Smooth muscle cell of the brain vasculature (primary cell): ENCODE measurements at places on chromosomes 1 and 21.

- no peak for DNase-seq
Measured at GRCh38 chr1:26094076-26094669, 17.5 kb upstream of the PDIK1L start.

GRCh38 chr1:159925719-159926078, 392 bp upstream of the TAGLN2 start:
- no peak for DNase-seq

GRCh38 chr1:156365754-156366153, 3.3 kb upstream of the RHBG start:
- DNase-seq, result no peak

- DNase-seq, result no peak
Measured at GRCh38 chr21:45262041-45262581, 25.6 kb downstream of the POFUT2 start.

DNA sequence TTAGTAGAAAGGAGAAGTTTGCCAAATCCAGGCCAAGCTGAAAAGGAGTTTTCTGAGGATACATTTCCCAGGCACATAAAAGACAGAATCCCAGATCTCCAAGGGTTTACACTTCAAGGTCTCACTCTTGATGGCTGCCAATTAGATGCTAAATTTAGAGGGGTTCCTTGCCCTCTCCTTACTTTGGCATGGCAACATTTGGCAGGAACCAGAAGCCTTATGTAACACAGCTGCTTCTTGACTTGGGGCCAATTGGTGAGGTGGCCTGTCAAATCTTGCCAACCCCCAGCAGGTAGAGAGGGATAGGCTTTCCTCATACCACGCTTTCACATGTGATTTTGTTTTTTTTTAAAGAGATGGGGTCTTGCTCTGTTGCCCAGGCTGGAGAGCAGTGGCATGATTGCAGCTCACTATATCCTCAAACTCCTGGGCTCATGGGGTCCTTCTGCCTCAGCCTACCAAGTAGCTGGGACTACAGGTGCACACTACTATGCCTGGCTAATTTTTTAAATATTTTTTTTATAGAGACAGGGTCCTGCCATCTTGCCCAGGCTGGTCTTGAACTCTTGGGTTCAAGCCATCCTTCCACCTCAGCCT, 25.2 kb upstream of the NKAIN1 start:
- no peak for DNase-seq

GRCh38 chr1:107549152-107549810, 408.4 kb downstream of the NTNG1 start:
- DNase-seq, result no peak

DNA sequence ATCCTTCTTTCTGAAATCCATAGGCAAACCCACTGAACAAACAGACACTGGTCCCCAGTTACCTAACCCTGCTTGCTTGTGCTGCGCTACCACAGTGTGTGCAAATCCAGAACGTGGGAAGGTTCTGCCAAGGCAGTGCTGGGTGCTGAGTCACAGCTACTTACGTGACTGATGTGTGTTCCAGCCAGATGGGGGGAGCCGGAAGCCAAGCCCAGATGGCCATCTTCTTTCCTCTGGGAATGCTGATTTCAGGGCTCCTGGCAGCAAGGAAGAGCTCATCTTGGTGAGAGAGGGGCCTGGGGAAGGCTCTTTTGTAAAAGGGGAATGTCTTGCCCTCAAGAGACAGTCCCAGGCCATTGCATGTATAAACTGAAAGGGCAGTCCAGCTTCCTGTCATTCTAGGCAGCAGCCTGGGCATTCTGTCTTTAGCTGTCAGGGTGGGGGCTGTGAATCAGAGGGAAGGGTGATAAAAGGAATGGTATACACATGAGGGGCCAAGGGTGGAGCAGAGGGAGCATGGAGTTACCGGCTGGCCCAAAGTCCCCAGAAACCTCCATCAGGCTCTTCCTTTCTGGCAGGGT, 54.1 kb downstream of the CD46 start:
- peak; percentile 55 for DNase-seq

GRCh38 chr1:172429331-172430127, 9.0 kb downstream of the C1orf105 start:
- peak; percentile 55 for DNase-seq

DNA sequence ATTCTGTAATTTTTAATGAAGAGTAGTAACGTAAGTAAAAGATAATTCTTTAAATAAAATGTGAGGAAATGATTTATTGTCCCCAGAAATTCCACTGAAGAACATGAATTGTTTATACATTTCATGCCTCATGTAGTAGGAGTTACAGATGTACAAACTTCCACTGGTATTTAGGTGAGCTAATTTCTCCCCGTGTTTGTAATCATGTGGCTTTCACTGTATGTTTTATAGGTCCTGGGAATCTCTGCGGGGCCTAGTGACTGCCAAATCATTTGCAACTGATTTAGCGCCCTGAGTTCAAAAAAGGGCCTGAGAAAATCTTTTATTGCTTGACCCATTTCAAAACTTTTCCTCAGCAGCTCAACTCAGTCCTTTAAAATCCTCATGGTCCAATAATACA, 30.5 kb upstream of the FASLG start:
- DNase-seq, result no peak

DNA sequence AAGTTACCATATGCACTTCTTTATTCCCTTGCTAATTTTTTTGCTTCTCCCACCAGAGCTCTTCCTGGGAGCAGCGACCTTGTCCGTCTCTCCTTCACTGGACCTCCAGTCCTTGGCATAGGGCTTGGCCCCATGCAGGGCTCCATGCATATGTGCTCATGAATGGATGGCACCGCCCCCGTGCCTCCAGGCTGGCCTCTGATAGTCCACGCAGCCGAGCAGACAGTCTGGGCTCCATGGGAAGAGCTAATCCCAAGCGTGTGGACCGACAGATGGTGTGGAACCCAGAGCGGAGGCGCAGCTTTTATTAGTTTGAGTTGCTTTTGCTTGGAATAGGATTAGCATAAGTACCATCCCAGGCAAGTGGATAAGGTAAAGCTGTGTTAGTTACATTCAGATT, 41.8 kb downstream of the CDCP2 start:
- no peak for DNase-seq

- no peak for DNase-seq
Measured at GRCh38 chr21:40803101-40803500, 43.9 kb downstream of the DSCAM start.

- DNase-seq, result no peak
Measured at GRCh38 chr1:158037866-158038359, 44.5 kb downstream of the KIRREL1 start.

DNA sequence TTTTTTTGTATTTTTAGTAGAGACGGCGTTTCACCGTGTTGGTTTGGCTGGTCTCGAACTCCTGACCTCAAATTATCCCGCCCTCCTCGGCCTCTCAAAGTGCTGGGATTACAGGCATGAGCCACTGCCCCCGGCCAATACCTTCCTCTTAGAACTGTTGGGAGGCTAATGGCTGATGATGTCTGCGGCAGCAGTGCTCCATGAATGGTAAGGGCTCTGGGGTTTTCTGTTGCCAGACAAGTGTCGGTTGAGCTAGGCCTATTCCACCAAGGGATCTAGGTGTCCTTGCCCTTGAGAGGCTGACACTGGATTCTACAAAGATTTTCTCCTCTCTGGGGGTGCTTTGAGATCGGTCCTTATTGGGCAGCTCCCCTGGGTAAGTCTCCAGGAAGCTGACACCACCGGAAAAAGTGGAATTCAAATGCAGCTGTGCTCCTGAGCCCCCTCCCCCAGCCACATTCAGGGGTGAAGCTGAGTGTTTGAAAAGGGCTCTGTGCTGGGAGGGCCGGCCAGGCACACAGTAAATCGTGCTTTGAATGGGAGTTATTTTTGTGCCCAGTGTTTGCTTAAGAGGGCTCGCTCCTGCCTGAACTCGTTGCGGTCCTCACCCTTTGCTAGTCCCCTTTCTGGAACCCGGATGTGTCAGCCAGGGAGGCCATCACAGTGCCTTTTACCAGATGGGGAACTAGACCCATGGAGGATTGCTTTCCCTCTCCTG, 5.2 kb downstream of the SOX13 start:
- no peak for DNase-seq

DNA sequence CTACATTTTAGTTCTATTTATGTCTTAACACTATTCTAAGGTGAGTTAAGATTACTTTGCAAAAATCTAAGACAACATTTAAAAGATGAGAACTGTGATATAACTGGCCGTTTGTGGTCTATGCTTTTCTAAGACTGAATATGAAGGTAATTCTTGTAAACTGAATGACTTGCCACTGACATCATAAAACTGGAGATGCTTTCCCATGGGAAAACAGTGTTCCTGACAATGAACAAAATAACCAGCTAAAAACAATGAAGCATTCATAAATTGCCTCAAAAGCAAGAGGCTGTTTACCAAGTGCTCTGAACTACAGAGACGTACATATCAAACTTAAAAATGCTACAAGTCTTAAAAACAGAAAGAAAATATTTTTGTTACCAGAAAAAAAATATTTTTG, 54.7 kb downstream of the APP start:
- no peak for DNase-seq

GRCh38 chr1:78690516-78690915, 40.9 kb downstream of the IFI44 start:
- DNase-seq, result no peak

DNA sequence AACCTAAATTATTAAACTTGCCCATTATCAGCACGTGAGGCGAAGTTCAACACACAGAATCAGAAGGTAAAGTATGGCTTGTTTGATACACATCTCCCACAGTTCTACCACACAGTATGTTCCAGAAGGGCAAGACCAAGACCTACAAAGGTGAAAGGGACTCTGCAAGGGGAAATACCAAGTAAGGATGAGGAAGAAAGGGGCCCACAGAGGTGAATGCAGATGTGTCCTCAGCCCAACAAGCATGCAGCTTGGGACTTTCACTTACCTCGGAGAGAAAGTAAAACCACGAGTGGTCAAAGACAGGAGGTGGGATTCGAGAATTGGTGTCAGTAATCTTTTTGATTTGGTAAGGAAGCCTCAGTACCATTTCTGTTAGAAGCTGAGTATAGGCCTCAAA, 85.8 kb downstream of the UBR4 start:
- no peak for DNase-seq

GRCh38 chr1:208279826-208280588, 35.8 kb upstream of the PLXNA2 start:
- no peak for DNase-seq

DNA sequence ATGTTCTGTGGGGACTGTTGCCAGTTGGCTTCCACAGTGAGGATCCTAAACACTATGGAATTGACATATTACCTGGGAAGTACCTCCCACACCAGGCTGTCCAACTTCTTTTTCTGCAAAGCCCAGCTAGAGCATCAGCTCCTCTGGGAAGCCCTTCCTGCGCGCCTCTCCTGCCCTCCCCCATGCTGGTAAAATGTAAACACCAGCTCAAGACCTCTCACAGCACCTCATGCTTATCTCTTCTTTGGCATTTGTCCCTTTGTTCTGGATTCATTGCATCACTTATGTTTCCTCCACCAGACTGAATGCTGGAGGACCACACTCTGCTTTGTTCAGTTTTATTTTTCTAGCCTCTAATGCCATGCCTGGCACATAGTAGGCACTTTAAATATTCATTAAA, 172.1 kb downstream of the HHAT start:
- DNase-seq, result no peak

DNA sequence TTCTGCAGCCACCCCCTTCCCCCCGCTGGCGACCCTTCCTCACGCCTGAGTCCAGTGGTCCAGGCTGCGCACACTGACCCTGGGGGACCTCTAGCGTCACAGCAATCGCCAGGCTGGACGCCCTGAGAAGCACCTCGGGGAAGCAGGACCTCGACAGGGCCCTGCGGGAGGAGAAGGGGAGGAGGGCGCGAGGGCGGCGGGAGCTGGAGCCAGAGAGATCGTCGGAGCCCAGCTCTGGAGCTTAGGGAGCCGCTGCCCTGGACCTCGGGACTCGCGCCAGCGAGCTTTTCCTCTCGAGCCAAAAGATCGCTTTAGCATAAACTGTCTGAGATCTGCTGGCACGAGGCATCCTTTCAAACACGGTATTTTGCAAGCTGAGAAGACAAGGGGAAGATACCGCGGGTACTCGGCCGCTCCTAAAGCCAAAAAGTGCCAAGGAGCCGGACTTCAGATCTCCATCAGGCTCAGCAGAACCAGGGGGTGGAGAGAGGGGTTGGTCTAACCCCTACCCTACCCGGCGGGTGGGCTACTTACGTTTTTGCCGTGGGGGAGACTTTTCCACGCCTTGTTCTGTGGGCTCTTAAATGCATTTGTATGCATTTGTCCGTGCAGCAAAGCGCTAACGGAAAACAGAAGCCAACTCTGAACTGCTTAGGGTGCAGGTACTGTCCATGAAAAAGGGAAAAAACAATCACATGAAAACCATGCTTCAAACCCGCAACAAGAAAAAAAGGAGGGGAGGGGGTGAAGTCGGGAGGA, 586 bp downstream of the COL24A1 start:
- no peak for DNase-seq

DNA sequence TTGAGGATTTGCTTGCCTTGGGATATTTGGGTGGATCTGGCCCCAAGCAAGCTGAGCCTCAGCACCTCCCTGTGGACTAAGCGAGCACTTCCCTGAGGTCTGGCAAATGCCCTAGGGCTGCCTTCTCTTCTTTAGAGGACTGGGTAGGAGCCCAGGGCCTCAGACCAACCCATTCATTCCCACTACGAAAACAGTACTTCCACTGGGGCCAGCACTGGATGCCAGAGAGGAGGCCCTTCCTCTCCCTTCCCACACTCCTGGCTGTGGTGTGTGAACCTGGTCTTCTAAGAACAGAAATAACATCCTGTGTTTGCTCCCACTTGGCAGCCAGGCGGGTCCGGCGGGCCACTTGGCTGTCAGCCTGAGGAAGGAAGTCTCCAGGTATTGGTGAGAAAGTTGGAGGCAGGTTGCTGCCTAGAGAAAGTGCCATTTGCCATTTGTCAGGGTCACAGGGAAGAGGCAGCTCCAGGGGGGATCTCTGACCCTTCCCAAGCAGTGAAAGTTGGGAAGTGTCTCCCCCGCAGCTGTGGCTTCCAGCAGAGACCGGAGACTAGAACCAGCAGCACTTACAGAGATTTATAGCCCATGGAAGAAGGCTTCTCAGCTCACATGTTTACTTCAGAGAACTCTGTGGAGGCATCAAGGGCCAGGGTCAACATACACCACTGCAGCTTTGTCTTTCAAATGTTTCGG, 323.5 kb downstream of the SIPA1L2 start:
- no peak for DNase-seq

DNA sequence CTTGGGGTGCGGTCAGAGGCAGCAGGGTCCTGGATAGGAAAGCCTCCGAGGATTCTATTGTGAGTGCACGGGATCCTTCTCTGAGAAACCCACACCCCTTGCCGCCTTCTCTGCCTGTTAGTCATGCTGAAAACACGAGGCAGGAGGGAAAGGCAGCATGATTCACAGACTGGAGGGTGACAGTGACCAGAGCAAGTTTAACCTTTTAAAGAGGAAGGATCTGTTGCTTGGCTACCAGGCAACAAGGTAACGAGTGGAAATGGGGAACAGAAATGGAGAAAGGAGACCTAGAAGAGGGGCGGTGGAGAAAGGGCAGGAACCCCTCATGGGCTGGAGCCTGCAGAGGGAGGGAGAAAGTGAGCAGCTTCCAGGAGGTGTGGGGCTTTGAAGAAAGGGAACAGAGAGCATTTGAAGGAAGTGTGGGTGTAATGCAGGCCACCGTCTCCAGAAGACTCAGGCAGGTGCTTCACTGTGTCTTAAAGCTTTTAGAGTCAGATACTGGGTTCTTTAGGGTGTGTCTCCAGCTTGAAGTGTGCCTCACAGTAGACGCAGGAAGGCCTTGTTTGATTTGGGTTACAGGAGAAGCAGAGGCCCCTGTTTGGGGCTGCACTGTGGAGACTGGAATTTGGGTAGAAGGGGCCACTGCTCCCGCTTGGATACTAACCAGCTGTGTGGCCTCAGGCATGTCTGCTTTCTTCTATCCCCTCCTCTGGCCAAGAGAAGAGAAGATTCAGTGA, 19.1 kb downstream of the OPTC start:
- peak; percentile 61 for DNase-seq
